Germinal center (tissue), 1 donor: ENCODE measurements at places on chromosomes 11 and 22.

- DNase-seq = no peak
Observed at GRCh38 chr22:24205438-24206195, 24.3 kb downstream of the SUSD2 start.

- no peak for DNase-seq
Observed at GRCh38 chr22:27107386-27107785, 450.0 kb downstream of the MIAT start.

DNA sequence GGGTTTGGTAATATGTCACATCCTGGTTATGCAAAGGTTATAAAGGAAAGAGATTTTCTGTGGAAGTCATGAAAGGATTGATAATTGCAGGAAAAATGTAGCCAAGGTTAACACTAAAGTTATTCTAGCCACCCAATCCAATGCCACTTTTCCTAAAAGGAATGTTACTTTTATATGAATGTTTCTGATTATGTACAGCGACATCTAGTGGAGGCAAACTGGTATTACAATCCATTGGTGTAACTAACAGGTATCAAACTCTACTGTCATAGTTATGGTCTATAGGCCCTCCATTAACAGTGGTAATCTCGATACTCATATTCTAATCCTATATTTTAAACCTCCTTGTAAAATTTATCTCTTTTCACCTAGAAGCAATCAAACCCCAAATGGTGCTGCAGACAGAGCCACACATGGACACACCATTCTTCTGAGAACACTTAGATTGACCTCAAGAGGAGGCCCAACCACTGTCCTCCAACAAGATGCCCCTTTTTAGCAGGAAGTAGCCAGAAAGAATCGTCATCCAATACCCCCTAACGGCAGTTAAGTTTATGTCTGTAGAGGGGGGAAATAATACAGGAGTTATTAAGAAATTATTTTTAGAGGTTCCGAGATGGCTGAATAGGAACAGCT is 74.9 kb upstream of the RAG2 start:
- DNase-seq = peak; percentile 6

GRCh38 chr11:6365659-6366058 is 24.6 kb upstream of the SMPD1 start:
- DNase-seq = no peak

DNA sequence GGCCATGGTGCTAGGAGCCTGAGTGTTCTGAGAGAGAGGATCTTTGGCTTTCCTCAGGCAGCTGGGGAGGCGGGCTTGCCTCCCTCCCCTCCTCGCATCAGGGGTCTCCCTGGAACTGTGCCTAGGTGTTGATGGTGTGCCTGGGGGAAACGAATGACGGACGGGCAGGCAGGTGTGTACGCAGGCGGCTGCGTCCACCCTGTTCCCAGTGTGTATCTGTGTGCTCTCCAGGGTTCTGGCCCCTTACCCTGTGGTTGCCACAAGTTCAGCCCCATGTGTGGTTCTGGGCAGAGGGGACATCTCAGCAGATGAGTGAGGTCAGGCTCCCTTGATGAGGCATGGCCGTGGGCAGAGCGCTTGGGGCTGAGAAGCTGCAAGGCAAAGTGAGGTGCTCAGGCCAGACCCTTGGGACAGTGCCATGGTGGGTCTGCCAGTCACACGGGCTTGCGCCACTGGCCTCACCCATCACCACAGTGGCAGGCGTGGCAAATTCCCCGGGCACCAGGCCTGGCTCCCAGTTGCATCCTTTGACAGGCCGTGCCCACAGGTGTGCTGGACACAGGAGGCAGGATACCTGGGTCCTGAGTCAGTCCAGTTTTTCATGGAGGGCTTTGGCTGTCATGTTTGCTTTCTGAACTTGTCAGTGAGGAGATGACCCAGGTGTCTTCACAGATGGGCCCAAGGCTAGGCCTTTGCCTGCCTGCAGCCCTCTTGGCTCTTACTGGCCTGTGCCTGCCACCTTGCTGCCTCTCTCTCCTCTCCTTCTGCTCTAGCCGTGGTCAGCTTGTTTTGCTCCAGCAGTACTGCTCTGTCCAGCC is 27.3 kb downstream of the GNAZ start:
- no peak for DNase-seq

DNA sequence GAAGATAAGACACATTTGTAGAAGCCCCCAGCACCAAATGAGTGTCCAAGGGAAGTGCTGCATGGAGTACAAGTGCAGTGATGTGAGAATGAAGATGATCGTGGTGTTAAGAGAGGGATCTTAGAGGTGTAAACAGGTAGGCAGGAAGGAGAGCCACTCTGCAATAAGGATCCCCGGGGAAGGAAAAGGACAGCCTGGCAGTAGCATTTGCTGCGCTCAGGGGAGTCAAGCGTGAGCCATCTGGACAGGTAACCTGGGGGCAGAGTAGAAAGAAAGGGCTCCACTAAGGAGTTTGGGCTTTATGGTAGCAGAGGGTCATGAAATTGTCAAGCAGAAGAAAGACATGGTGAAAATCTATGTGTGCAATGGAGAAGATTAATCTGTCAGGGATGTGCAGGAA is 587.2 kb downstream of the BUD13 start:
- DNase-seq = no peak
